ENCODE measurements at places on chromosomes 11 and 22.

DNA sequence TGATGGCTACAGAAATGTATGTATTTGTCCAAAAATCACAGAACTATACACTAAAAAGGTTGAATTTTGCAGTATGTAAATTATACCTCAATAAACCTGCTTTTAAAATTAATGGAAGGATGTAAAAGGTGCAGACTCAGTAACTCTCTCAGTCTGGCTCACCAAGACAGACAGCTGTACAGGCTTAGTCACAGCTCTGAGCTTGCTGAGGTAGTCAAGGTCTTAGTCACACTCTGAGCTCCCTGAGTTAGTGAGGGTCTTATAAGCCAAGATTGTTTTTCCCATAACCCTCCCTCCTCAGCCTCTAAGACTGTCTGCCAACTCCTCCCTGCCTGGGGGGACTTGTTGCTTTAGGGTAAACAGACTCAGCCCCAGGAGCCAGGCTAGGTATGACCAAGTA is 59.3 kb upstream of the IZUMO1R start:
- no peak for DNase-seq

- no peak for DNase-seq
Observed at GRCh38 chr11:68925611-68926010, 21.9 kb downstream of the IGHMBP2 start.

DNA sequence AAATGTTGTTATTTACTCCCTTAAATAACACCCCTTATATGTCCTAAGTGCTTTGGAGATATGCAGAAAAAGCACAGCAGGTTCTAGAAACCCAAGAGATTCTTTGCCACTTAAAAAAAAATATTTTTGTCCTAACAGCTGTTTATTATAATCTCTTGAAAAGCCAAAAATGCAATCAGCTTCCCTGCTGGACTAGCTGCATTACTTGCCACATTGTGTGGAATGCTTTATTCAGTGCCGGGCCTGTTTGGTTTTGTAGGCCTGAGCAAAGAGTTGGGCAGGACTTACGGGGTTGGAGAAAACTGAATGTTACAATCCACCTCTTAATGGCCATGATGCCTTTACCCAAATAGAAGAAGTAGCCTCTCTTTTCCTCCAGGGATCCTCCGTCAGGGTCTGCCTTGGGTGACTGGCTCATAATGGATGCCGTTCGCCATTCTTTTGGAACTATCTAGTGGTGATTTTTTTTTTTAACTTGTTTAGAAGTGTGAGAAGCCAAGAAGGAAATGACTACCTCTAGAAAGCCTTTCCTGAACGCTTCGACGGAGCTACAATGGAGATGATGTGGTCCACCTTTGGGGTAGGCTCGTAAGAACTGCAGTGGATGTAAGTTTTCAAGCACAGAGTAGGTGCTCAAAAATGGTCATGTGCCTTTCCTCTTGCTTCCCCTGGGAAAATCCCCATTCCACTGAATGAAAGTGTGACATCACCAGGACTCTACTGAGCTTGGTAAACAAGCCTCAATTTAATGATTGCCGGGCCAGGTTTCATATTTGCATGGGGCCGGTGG is 241.3 kb upstream of the NCAM1 start:
- no peak for DNase-seq

GRCh38 chr11:13160346-13160745 is 117.2 kb upstream of the BMAL1 start:
- no peak for DNase-seq

DNA sequence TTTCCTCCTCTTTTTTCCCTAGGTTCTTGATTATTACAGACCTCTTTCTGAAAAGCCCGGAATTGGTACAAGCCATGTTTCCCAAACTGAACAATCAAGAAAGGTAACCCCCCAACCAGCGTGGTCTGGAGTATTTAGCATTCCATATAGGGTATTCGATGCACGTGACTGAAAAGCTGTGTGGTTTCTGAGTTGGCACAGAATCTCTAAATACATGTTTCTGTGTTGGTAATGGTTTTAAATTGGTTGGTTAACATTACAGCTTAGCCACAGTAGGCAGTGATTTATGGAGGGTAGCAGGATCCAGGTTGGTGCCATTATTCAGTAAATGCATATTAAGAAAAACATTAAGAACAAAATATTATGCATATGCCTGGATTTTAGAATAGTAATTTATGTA is 46.8 kb downstream of the ATXN10 start:
- no peak for DNase-seq

- peak; percentile 42 for DNase-seq
Observed at GRCh38 chr22:45101515-45102227, 62.1 kb upstream of the NUP50 start.

GRCh38 chr11:2586087-2586792 is 113.6 kb downstream of the KCNQ1OT1 start:
- peak; percentile 3 for DNase-seq

DNA sequence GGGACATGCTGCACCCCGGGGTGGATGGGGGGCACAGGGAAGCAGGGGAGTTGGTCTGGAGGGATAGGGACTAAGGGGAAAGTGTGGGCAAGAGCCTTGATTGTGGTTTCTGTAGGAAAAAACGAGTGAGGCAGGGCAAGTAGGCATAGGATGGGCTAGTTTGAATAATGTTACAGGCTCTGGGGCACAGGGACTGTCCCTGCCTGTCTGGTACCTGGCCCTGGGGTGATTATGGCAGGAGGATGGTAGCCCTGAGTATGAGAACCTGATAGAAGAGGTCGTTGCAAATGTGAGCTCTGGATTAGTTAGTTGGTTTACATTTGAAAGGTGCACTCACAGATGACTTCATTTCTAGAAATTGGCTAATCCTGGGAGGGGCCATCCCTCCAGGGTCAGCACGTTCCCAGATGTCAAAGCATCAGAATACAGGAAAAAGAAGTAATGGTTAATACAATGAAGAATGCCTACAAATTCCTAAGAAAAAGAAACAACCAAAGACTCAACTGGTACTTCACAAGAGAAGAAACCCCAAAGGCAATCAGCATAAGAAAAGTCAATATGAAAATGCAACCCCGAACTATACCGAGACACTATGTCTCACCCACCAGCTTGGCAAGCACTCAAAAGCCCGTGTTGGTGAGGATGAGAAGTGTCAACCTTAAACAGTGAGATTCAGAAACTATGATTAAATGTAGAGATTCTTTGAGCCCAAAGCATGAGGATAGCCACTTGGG is 11.3 kb upstream of the SMIM38 start:
- DNase-seq = no peak

DNA sequence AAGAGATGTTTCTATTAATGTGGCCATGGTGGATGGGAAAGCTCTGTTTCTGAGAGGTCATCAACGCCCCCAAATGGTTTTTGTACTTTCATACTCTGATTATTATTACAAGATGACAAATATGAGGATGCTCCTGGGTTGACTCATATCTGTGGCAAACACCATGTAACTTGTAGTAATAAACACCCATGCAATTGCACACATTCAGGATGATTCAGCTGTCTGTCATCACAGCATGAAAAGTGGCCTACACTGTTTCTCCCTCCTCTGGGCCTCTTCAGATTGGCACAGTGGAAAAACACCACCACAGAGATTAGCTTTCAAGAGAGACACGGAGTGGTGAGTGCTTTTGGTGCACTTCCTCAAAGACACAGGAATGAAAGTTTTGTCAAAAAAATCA is 85.4 kb downstream of the MTNR1B start:
- no peak for DNase-seq

DNA sequence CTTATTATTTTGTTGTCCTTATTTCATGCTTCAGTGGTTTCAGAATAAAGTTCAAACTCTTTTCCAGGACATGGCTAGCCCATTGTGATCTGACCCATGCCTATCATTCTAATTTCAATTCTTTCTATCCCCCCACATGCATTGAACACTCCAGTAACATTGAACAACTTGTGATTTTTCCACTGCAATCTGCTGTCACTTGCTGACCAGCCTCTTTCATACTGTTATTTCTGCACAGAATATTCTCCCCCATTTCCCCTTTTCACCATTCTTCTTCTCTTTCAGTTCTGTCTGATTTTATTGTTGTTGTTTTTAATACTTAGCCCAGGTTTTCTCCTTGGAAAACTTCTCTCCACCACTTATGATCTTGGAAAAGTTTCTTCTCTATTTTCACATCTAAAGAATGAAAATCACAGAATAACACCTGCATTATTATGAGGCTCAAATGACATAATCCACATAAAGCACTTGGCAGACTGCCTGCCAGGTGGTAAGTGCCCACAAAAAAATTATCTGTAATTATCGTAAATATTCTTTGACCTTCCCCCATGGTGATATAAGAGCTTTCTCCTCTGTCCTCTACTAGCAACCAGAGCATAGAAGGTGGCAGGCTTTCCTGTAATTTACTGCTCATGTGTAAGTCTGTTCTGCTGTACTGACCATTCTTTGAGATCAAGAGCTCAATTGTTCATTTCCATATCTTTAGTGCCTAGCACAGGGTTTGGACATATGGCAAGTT is 51.9 kb upstream of the EED start:
- DNase-seq = no peak
